Epithelial cell of esophagus (primary cell): ENCODE measurements at places on chromosomes 6 and 20.

- DNase-seq, result no peak
Measured at GRCh38 chr20:52787962-52788361, 184.2 kb upstream of the TSHZ2 start.

DNA sequence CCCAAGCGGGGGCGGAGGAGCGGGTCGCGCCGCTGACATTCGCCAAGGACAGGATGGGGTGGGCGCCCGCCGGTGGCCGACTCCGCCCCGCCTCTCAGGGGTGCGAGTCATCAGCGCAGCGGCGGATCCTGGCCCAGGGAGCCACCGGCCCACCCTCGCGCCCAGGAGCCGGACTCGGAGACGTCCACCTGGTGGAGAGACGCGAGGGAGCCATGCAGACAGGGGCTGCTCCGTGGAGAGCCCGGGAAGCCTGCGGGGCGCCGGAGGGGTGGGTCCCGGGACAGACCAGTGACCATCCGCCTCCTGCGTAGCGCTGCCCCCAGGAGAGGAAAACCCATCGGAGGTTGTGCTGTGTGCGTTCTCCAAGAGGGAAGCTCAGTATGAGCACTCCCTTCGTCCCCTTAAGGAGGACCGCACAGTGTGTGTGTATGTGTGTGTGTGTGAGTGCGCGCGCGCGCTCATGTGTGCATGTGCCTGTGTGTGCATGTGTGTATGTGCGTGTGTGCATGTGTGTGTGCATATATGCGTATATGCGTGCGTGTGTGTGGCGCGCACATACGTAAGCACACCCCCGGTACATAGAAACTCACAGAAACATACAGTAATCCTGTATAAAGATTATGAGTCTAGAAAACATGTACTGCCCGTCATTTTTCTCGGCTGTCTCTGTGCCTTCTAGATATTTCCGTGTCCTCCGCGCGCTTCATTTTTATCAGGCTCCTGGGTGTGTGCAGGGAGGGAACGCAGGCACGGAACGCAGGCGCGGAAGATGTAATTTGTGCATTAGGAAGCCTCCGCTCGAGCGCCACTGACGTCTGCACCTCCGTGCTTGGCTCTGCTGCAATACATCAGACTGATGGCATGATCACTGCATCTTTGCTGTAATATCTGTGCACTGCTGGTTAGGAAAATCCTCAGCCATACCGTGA, 158.9 kb downstream of the TBXT start:
- no peak for DNase-seq

DNA sequence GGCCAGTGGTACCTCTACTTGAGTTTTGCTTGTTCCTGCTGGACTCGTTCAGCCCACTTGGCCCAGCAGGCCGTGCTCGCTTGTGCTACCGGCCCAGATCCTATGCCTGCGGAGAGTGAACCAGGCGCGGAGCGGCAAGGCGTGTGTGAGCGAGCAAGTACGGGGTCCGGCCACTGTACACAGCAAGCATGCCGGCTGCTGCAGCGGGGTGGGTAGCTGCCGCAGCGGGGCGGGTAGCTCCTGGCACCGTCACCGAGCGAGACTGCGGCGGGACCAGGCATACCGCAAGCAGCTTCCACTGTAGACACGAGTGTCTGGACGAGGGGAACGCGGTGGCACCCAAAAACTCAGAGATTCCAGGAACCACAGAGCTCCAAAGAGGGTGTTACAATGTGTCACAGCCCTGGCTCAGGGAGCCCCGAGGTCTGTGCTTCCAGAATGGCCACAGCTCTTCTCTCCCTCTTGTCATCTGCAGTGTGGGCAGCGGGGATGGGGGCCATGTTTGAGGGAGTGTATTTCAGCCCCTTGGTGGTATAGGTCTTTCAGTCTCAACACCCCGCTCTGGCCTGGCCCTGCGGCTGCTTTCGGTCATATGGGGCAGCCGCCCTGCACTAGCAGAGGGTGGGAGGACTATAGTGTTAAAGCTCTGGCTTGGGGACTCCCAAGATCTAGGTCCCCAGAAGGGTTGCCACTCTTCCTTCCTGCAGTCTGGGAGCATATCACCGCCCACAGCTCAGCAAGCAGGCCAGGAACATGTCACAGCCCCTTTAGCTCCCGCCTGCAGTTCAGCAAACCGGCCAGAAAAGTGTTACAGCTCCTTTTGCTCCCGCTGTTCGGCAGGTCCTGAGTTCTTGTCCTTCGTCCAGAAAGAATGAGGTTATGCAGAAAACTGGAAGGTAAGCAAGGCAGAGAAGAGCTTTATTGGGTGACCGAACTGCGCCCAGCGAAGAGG, 6.1 kb upstream of the RWDD1 start:
- peak; percentile 24 for DNase-seq

DNA sequence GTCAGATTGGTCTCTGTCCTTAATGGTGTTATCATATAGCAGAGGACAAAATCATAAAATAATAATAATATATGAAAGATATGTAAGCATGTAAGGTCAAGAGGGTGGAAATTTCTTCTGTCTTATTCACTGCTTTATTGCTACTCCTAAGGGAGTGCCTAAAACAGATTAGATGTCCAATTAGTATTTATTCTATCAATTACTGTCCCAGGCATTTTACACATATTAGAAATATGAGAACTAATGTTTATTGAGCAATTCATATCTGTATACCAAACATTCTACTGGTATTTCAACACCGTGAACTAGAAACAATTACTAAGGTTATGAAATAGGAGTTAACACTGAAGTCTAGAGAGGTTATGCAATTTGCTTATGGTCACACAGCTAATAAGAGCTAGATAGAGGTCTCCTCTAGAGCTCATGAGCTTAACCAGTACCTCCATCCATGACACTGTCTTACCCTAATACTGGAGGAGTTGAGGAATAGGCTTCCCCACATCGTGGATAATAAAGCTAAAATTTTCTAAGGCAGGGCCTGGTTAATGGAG, 302.3 kb downstream of the PLCB1 start:
- DNase-seq, result peak; percentile 2

GRCh38 chr20:58040447-58041290, 187.8 kb downstream of the ANKRD60 start:
- DNase-seq, result no peak

- DNase-seq, result no peak
Measured at GRCh38 chr20:49765846-49766541, 46.6 kb upstream of the SLC9A8 start.

- peak; percentile 24 for DNase-seq
Measured at GRCh38 chr20:62064770-62065673, 659 bp downstream of the TAF4 start.

DNA sequence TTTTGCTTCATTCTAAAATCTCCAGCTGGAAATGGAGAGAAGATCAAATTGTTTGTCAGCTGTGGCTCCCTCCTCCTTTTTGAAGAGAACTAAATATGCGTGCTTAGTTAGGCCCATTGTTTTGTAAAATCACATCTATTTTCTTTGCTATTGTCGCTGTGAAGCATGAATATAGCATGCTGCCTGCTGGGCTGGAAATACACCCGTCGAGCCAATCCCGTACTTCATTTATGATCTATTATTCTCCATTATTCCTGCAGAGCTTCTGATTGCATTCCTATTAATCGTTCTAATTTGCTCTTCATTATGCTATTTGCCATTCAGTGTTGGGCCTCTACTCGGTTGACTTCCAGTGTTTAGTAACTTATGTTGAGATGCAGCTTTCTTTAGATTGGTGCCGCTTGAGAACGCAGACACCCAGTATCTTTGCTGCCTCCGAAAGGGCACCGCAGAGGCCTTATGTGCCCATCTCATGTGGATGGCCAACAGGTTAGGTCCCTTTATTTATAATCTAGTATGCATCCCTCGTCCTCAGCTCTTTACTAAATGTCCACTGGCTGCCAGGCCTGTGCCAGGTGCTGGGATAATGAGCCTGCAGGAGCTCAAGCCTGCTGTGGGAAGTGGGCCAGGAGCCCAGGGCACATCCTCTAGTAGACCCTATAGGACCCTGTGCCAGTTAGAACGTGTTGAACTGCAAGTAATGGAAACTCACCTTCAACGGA, 45.6 kb downstream of the FAM50B start:
- no peak for DNase-seq
